Left forelimb (tissue), 1 donor: ENCODE measurements at places on chromosomes 1 and 21.
A peak's percentile ranks its signal among the peaks of the same experiment; 100 is the strongest.

DNA sequence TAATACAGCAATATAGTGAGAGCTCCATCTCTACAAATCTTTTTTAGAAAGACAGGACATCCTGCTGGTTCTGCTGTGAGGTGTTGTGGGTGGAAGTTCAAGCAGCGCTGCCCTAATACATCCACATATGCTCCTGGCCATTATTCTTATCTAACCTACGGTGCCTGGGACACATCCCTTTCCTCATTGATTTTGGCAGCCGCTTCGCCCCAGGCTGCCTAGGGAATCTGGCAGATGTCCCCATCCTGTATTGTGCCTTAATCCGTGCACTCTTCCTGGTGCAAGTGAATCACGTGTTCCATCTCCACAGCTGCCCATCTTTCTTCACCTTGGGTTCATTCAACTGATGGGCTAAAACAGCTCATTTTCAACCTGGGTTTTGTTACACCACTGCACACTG is 3.1 kb upstream of the UBE2G2 start:
- no peak for DNase-seq

DNA sequence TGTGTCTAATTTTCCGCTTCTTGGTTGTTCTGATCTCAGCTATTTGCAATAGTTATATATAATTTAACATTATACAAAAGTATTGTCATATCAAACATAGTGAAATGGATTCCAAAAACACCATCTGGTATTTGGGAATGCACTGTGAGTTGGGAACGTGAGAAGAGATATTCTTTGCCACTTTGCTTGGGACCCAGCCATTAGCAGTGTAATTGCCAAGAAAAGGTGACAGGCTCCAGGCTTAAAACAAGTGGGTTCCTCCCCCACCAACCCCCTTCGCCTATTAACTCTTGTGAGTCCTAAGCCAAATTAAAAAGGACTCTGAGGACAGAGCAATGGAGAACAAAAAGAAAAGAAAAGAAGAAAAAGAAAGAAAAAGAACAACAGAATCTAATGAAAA is 186.7 kb upstream of the NFIA start:
- DNase-seq, result no peak

DNA sequence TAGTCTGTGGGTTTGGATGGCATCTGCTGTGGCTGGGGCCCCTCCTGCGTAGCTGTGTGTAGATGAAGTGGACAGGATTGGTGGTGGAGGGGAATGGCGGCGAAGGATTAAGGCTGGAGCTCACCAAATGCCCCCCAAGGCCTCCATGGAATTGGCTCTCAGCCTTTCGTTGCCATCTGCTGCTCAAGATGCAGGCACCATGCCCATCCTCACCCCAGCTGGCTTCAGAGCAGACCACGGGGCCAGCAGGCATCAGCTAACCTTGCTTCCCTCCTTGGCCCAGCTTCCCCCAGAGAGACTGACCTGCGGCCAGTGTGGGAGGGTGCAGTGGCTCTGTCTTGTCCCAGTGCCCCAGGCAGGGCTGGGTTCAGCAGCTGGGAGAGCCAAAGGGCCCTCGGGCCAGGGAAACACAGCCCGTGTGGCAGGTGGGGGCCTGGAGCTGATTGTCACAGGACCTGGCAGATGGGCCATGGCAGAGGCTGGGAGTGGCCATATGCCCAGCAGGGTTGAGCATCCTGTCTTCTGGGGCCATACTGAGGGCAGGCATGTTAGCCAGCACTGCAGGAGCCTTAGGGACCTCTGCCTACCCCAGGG is 66.8 kb upstream of the ACTL8 start:
- no peak for DNase-seq

GRCh38 chr1:110620250-110620615 is 14.1 kb upstream of the KCNA2 start:
- peak; percentile 38 for DNase-seq

- no peak for DNase-seq
Measured at GRCh38 chr1:82775406-82776000, 974.8 kb downstream of the ADGRL2 start.

DNA sequence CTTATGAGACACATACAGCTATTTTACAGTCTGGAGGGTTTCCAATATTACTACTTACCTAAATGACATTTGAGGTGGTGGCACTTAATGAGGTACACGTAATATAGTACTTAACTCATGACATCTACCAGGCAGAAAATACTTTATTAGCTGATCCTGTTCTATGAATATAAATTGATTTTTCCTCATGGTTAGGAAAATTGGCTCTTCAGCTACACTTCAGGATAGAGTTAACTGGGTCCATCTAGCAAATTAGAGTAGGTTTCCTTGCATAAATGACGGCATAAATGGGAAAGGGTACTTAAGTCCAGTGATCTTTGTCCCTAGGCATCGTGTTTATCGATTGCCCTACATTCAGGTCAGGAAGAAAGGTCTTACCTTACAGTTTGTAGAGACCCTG is 988.8 kb upstream of the TMPRSS15 start:
- no peak for DNase-seq

GRCh38 chr21:14244911-14245310 is 29.0 kb downstream of the RBM11 start:
- DNase-seq, result no peak

GRCh38 chr1:230831771-230832170 is 36.5 kb downstream of the C1orf198 start:
- DNase-seq, result no peak

- DNase-seq, result no peak
Measured at GRCh38 chr1:214122110-214122509, 134.3 kb downstream of the PROX1 start.

GRCh38 chr1:196684476-196684875 is 32.6 kb downstream of the CFH start:
- DNase-seq, result no peak

GRCh38 chr1:39416609-39417008 is 74.8 kb upstream of the BMP8A start:
- no peak for DNase-seq

GRCh38 chr1:150521196-150521968 is 5.8 kb downstream of the FALEC start:
- no peak for DNase-seq

DNA sequence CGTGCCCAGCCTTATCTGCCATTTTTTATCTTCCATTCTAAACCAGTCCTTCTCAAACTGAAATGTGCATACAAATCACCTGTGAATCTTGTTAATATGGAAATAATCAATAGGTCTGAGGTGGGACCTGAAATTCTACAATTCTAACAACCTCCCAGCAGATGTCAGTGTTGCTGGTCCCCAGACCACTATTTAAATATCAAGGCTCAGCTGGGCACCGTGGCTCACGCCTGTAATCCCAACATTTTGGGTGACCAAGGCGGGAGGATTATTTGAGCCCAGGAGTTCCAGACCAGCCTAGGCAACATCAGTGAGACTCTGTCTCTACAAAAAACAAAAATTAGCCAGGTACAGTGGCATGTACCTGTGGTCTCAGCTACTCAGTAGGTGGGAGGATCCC is 4.1 kb downstream of the UQCRHL start:
- DNase-seq, result no peak

GRCh38 chr1:200877839-200878551 is 5.2 kb downstream of the GPR25 start:
- no peak for DNase-seq
